ENCODE measurements at places on chromosomes 5 and 9.

- no peak for DNase-seq
These were observed 32.1 kb downstream of the MCTP1 start for GRCh38 chr5:95252801-95253200.

- DNase-seq: no peak
These were observed 283.1 kb downstream of the KCTD16 start for GRCh38 chr5:144453753-144454152.

DNA sequence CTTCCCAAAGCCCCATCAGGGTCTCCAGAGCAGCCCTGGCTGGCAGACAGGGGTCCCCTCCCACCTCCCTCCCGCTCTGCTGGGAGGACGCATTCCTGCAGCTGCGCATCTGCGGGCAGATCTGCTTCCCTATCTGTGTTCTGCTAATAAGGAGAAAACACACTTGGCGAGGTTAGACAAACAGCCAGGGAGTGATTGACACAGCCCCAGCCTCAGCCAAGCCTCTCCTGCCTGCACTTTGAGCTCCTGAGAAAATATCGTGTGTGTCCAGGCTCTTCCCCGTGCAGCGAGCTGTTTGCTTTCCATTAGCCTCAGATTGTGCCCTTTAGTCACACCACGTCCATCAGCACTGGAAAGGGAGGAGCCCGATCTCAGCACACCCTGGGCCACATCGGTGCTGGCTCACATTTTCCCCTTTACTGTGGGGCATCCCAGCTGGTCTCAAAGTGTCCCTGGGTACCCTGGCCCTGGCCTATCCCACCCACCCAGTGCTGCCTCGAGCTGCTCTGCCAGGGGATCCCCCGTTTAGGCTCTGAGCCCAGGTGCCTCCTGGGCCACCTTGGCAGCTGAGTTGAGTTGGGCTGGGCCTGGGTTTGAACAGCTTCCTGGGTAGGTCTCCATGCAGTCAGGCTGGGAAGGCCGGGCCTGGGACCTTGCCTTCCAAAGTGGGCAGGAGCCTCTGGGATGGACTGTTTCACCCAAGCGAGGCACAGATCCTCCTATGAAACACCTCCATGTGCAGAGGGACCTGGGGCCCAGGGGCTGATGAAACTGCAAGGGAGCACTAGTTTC is 61.1 kb downstream of the BARX1 start:
- no peak for DNase-seq

DNA sequence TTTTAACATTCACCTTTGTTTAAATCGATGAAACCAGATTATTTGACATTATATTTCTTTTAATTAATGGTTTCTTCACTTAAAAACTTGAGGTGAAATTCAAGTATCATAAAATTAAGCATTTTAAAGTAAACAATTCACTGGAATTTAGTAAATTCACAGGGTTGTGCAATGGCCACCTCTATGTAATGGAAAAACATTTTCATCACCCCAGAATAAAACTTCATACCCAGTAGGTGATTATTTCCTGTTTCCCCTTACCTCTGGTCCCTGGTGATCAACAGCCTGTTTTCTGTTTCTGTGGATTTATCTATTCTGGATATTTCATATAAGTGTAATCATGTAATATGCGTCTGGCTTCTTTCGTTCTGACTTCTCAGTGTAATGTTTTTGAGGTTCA is 27.2 kb downstream of the HSPA4 start:
- no peak for DNase-seq

DNA sequence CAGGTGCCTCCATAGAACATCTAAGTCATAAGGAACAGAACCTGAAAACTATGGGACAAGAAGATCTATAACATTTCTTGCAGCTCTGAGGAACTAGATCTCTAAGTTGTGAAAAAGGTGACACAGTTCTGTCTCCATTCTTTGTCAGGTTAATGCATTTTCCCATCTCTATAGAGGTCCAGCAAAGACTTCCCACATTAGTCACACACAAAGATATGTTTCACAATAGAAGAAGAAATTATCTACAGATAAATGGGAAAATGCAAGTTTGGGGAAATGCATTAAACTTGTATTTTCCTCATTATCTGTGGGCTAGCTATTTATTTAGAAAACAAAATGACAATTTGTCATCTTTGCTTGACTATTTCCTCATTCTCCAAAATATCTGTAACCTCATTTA is 458.6 kb upstream of the PAPPA start:
- no peak for DNase-seq

GRCh38 chr9:122579874-122580273 is 3.3 kb downstream of the OR1L8 start:
- DNase-seq: no peak

- no peak for DNase-seq
These were observed 654 bp downstream of the RANBP6 start for GRCh38 chr9:6014670-6015270.

GRCh38 chr9:97779608-97780007 is 73.4 kb upstream of the FOXE1 start:
- no peak for DNase-seq

DNA sequence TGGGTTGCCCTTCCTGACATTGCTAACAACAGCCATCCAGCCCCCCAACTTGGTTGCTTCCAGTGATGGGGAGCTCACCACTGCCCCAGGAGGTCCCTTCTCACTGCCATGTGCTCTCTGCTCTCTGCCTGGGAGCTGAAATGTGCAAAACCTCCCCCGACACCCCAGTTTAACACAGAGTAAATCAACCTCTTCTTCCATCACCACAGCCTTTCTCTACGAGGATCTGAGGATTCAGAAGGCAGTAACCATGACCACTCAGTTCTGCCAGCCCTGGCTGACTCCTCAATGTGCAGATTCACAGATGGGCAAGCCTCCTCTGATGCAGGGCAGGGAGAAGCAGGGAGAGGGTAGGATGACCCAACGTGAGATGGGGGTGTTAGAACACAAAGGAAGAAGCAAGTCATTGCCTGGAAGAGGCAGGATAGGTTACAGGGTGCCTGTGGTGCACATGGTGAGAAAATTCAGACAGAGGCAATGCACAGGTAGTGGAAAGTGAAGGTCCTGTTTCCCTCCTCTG is 185.0 kb downstream of the DAB2IP start:
- DNase-seq: no peak

GRCh38 chr9:8332871-8333270 is 533.3 kb upstream of the DMAC1 start:
- no peak for DNase-seq

GRCh38 chr9:130921989-130922892 is 16.8 kb downstream of the FIBCD1 start:
- DNase-seq: no peak

- DNase-seq: no peak
These were observed 7.9 kb upstream of the CER1 start for GRCh38 chr9:14730461-14730898.

- DNase-seq: no peak
These were observed 536.0 kb upstream of the WWC1 start for GRCh38 chr5:167755420-167755819.

DNA sequence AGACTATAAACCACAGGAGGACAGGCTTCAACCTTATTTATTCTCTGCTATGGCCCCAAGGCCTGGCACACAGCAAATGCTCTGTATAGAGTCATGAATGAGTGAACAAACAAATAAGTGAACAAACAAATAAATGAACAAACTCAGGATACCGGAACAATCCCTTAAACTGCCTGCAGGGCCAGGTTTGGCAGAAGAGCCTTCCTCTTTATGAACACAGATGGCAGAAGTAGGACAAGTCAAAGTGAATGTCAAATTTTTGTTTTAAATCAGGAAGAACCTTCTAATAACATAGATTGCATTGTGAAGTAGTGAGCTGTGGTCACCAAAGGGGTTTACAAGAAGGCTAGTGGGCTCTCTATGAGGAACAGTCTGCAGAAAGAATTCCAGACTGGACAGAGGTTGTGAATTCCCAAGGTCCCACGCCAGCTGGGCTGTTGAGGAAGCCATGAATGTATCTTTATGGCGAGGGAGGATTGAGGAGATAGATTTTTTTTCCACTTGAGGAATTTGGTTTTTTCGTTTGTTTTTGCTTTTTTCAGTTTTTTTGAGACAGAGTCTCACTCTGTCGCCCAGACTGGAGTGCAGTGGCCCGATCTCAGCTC is 30.3 kb upstream of the STING1 start:
- DNase-seq: no peak

- DNase-seq: no peak
These were observed 39.7 kb downstream of the ROPN1L start for GRCh38 chr5:10481241-10481935.

DNA sequence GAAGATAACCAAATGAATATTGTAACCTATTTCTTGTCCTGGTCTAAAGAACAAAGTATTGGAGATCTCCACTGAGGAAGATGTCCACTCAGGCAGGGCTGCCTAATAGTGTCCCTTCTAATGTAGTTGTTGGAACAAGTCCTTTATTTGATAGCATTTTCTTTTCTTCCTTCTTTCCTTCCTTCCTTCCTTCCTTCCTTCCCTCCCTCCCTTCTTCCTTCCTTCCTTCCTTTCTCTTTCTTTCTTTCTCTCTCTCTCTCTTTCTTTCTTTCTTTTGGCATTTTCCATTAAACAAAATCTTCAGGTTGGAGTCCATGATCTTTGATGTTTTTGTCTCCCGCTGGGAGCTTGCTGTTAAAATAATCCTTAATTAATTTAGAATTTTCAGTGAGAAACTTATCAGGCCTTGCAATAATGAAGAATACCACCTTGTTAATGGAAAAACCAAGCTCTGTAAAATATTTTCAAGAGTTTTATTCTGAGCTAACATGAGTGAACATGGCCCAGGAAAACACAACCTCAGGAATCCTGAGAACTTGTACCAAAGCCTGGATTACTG is 43.5 kb upstream of the TENT2 start:
- no peak for DNase-seq

DNA sequence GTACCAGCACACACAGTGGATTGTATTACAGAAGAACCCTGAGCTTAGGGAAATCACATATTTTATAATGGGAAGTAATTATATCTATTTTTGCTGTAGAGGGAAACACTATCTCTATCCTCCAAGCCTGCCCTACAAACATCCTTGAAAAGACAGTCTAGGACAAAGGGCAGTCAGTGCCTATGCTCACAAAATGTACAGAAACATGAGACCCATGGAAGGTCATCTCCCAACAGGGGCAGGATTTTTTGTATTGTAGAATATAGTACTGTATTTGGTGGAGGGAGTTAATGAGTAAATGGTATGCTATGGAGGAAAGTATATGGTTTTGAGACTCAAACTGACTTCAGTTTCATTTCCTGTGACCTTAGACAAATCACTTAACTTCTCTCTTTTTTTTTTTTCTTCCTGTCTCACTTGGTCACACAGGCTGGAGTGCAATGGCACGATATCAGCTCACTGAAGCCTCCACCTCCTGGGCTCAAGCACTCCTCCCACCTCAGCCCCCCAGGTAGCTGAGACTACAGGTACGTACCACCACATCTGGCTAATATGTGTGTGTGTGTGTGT is 5.8 kb upstream of the RAB14 start:
- no peak for DNase-seq

DNA sequence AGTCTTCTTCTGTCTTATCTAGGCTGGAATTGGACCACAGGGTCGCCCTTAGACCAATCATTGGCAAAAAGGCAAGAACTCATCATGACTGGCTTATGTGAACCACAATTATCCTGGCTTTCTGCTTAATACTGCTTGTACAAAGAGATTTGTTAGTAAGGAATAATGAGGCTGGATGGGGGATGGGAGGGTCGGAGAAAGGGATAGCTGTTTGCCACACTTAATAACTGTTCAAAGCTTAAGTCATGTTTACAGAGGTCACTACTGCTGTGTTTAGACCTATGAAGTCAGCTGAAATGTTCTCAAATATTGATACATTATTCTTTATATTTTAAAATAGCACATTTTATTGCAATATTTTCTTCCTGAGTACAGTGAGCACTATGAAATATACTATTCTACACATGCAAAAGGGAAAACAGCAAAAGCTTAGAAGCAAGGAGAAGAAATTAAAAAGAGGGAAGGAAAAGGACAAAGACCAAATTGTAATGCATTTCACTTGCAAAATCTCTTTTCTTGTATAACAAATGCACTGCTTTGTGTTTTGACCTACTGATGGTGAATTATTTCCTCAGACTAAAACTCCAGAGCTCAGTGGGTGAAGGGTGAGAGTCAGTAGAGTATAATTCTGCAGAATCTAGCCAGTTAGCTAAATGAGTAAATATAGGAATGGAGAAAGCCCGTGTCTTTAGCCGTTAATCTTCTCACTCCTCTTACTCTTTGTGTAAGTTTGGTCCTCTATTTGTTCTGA is 404.9 kb upstream of the ZNF608 start:
- no peak for DNase-seq

DNA sequence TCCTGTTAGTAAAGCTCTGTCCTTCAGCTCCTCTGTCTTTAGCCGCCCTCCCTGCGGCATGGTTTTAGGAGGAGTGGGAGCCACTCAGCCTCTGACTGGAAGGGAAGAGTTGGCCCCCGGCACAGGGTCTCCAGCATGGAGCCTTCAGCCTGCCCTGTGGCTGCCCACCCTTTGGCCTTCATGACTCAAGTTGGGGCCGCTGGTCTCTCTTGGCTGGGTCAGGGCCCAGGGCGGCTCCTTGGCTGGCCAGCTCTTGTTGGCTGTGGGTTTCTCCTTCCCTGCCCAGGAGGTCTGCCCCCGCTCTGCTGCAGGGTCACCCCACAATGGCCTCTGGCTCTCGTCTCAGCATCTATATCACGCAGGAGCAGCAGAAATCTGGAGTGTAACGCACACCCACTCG is 25.7 kb downstream of the FGF1 start:
- no peak for DNase-seq

DNA sequence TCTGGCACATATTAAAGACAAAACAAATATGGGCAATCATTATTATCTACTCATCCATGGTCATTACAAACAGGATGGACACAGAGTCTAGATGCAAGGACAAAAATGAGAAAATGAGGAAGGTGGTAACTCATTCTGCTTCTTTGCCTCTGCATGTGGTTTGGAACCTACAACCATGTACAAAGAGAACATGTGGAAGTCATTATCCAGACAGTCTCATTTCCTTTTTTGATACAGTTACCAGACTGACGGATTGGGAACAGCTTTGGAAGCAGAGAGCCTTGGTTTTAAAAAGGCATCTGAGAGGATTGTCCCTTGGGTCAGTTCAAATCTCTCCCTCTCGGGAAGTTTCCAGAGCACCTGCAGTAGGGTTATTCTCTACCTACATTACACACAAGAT is 433.4 kb upstream of the TNC start:
- no peak for DNase-seq

All from activated CD4-positive, alpha-beta T cell treated with anti-CD3 and anti-CD28 coated beads, Interleukin-2, amount 50 U/mL, for 4 hours (primary cell).